ENCODE measurements at places on chromosomes 11 and 22.

GRCh38 chr11:2525941-2526807, 81.4 kb downstream of the KCNQ1 start:
- no peak for DNase-seq

DNA sequence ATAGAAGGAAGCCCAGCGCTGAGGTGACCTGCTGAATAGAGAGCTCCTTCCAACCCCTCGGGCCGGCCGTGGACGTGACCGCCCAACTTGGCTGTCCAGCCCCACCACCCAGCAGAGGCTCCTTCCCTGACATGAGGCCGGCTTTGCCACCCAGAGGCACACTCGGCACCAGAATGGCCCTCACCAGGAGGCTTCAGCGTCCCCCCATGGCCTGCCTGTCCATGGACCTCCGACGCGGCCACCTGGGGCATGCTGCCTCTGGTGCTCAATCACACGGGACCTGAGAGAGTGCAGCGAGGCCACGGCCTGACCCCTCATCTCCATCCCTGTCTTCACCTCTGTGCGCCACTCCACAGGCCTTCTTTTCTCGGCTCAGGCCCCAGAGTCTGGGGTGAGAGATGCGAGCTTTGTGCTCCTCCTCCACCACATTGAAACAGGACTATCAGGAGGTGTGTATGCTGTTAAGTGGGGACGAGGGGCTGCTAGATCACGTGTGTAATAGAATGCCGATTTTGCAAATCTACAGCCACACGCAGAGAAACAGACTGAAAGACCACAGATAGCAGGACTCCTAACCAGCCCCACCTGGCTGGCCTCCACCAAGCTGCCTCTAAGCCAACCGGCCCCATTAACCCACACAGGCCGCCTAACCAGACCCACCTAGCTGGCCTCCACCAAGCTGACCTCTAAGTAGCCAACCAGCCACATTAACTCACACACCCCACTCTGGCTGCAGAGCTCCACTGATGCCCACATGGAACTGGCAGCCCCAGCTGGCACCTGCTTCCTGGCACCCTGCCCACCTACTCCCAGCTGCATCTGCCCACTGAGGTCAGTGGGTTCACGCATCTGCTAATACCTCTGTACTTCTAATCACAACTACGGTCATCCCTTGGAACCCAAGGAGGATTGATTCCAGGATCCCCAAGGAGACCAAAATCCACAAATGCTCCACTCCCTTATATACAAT, 20.7 kb downstream of the LINC01488 start:
- DNase-seq, result no peak

GRCh38 chr22:19648419-19648929, 65.8 kb upstream of the SEPTIN5 start:
- peak; percentile 51 for DNase-seq

GRCh38 chr11:8807544-8808225, 103.3 kb upstream of the AKIP1 start:
- no peak for DNase-seq

- DNase-seq, result no peak
Measured at GRCh38 chr11:64539239-64539638, 51.8 kb upstream of the SLC22A12 start.

GRCh38 chr22:23098230-23098705, 27.9 kb downstream of the GNAZ start:
- DNase-seq, result no peak

- no peak for DNase-seq
Measured at GRCh38 chr11:23100726-23101125, 240.5 kb upstream of the CCDC179 start.

- DNase-seq, result no peak
Measured at GRCh38 chr22:47724751-47725150, 962.3 kb downstream of the TBC1D22A start.

DNA sequence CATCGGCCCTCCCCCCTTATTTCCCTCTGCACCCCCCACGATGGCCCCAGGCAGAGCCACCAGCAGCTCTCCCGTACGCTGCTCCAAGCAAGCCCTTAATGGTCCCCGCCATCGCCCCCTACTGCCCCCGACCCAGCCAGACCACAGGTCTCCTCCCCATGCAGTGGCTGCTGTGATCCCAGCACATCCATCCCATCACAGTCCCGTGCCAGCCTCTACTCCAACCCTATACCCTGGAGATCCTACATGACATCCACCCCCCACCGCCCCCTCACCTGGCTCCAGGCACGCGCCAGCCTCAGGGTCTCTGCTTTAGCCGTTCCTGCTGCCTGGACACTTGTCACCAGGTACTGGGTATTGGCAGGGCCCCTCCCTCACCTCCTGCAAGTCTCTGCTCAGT, 85.8 kb upstream of the RTL6 start:
- DNase-seq, result no peak

DNA sequence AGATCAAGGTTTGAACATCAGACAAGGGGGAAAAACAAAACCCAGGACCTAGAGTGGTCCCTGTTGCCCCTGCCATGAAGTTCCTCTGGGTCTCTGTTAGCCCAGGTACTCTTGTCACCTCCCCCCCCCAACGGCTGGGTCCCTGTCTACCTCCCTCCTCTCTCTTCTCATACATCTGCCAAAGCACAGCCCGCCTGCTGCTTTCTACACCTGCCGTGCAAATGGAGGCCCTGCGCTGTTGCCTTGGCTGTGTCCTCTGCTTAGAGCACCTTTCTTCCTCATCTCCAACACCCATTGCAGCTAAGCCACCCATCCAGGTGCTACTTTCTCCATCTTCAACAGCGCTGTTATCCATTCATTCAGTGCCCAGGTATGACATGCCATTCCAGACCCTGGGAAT, 99.2 kb downstream of the TP53I11 start:
- DNase-seq, result no peak

GRCh38 chr11:111585371-111585770, 16.9 kb upstream of the SIK2 start:
- DNase-seq, result no peak

- DNase-seq, result no peak
Measured at GRCh38 chr11:92123540-92123939, 101.1 kb upstream of the FAT3 start.

DNA sequence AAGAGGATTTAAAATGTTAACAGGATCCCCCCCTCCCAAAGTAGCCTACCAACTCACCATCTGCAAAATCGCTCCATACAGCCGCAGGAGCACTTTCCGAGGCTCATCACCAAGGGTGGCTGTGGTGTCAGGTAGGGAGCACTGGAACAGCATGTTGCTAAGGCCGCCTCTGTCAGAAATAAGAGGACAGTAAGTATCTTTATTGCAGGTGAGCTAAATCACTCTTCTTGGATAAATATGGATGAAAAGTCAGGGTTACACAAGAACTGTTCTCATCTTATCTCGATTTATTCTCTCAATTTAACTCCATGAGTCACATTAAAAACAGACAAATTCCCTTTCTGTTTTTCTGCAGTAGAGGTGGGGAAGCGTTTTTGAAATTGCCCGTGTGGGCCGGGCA, 24.2 kb downstream of the CHKA start:
- DNase-seq, result no peak

DNA sequence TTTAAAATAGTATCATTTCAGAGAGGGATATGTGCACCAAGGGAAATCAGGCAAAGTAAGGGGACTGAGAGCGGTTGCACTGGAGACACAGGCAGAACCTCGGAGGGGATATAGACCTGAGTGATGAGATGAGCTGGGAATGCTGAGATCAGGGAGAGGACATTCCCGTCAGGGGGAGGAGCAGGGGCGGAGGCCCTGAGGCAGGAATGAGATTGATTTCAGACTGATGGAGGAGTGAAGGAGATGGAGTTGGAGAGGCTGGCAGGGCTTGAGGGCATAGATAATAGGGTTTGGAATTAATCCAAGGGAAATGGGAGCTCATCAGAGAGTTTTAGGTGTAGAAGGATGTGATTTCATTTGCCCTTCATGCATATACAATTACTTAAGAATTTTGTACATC, 13.2 kb downstream of the CD6 start:
- DNase-seq, result no peak

DNA sequence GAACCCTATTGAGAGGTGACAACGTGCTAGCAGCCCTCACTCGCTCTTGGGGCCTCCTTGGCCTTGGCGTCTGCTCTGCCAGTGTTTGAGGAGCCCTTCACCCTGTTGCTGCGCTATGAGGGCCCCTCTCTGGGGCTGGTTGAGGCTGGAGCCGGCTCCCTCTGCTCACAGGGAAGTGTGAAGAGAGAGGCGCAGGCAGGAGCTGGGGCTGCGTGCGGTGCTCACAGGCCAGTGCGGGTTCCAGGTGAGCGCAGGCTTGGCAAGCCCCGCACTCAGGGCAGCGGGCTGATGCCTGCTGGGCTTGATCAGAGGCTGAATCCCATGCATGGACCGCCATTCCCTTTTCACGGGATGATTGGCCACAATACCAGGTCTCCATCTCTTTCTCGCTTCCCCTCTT, 90.7 kb downstream of the DLG2 start:
- no peak for DNase-seq

DNA sequence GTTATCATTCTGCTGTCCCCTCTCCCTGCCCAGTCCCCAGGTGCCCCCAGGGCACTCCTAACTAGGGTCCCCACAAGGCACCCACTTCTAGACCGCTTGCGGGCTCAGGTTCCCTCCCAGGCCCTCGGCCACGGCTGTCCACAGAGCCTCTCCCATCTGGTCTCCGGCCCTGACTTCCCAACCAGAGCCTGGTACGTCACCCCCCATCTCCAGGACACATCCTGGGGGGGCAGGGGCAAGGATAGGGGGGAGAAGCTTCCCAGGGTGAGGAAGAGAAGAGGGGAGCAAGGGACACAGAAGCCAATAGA, 457 bp downstream of the SSTR3 start:
- DNase-seq, result no peak

GRCh38 chr11:13384908-13385640, 77.9 kb downstream of the BTBD10 start:
- DNase-seq, result peak; percentile 48

DNA sequence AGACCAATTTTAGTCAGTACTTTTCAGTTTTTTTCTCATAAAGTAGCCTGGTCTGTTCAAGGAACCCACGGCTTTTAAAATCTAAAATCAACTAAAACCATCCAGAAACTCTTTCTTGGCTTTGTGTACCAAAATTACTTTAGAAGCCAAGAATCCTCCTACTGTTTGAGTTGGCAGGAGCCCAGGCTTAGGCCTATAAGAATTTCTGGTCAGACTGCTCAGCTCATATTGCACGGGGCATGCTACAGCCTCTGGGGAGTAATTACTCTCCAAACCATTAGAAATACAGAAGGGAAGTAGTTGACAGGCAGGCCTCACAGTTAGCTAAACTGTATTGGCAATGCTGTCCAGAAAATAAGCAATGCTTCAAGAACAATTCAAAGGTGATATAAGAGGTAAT, 1862.9 kb upstream of the RAG2 start:
- no peak for DNase-seq

- DNase-seq, result no peak
Measured at GRCh38 chr11:32033067-32033466, 57.8 kb upstream of the RCN1 start.

DNA sequence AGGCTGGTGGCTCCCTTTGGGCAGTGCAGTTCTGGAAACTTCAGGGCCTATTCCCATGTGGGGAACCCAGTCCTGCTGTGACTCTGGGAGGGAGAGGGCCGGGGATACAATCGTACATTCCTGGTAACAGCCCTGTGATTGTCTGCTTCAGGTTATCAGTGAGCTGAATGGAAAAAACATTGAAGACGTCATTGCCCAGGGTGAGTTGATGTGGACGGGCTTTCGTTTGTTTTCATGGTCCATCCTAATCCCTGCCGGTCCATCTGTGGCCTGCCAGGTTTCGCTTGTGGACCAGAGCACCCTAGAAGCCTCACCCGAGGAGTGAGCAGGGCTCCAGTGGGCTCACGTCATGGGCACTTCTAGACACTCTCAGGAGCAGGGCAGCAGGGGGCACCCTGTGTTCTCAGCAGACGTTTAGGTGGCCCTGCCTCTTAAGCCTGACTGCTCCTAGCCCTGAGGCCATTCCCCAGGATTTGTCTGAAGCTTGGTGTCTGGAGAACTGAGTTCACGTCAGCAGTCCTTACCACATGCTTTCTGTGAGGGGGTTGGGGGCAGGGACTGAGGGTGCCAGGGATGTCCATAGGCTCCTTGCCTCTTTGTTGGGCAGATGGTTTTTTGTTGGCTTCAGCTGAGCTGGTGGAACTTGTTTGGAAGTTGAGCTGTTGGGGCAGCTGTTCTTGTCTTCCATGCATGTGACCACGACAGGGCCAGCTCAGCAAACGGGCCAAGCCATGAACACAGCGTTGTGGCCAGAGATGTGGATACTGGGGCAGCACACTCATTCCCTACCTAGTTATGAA, 1.9 kb downstream of the RPLP2 start:
- no peak for DNase-seq

DNA sequence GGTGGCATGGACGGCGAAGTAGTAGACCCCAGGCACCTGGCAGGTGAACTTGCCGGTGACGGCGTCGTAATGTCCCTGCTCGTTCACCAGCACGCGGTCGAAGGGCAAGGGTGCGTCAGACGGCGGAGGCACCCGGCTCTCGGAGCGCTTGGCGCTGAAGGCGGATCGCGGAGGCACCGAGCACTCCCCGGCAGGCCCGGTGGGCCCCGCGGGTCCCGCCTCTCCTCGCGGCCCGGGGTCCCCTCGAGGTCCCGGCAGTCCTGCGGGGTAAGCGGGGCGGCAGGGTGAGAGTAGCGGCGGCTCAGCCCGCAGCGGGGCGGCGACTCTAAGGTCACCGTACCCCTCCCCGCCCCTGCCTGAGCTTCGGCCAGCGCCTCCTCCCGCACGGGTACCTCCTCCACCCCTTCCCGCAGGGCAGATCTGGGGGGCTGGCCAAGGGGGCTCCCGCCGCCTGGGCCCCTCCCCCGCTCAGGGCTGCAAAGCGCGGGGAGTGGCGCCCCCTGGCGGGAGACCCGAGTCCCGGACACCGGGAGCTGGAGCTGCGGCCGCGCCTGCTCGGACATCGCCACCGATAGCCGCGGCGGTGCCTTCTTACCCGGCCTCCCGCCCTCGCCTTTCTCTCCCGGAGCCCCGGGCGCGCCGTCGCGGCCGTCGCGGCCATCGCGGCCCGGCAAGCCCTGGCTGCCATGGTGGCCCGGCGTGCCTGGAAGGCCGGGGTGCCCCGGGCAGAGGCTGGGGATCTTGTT, 921 bp downstream of the C1QTNF5 start:
- DNase-seq, result peak; percentile 35

- DNase-seq, result no peak
Measured at GRCh38 chr11:63608353-63609345, 5.6 kb downstream of the PLAAT3 start.

- no peak for DNase-seq
Measured at GRCh38 chr11:110076371-110076965, 16.7 kb upstream of the ZC3H12C start.
